ENCODE measurements at places on chromosomes 11 and 22.
A peak's percentile ranks its signal among the peaks of the same experiment; 100 is the strongest.

DNA sequence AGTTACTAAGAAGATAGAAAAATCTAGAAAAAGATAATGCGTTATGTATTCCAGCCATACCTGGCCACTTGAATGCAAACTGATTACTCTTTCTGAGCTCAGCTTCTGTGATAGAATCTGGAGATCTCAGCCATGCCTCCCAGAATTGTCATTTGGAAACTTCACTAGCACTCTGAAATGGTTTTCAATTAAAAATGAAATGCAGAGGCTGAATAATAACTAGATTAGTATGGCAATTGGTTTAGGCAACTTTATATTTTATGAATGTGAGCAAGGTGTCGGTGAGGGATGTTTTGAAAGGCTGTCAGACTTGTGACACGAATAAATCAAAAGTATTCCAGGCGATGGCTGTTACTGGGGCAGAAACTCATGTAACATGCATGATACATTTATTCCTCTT, 128.8 kb upstream of the SORL1-AS1 start:
- no peak for DNase-seq

- peak; percentile 86 for DNase-seq
Measured at GRCh38 chr22:36136475-36136874, 24.1 kb downstream of the APOL3 start.

GRCh38 chr22:21726650-21727049, 8.9 kb downstream of the YPEL1 start:
- DNase-seq, result no peak

DNA sequence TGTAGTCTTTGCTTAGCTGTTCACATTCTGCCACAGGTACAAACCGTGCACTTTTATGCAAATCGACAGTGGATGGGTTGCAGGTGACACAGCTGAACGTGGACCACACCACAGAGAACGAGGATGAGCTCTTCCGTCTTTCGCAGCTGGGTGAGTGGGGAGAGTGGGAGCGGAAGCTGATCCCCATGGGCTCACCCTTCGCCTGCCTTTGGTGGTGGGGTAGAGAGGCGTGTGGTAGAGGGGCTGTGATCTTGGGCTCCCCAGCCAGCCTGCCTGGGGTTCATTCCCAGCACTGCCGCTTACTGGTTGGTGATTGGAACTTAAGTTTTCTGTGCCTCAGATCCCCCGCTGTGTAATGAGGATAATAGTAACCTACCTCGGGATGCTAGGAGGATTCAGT, 19.1 kb downstream of the TAB1 start:
- DNase-seq, result no peak

DNA sequence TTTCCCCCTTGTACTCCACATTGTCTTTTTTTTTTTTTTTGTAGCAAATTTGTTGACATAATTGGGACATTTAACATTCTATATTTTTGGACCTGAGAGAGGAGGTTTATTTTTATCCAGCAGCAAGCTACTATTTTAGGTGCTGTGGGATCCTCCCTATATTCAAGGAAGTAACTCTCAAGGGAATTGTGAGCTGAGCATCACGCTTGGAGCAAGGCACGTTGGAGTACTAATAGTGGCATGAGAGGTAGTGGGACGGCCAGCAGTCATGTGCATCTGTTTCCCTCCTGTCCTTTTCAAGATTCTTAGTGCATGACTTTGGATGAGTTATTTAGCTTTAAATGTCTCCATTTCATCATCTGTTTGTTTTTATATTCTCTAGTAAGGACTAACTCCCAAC, 52.3 kb downstream of the EXT2 start:
- DNase-seq, result no peak

- no peak for DNase-seq
Measured at GRCh38 chr22:25777870-25778269, 35.9 kb downstream of the MYO18B start.

DNA sequence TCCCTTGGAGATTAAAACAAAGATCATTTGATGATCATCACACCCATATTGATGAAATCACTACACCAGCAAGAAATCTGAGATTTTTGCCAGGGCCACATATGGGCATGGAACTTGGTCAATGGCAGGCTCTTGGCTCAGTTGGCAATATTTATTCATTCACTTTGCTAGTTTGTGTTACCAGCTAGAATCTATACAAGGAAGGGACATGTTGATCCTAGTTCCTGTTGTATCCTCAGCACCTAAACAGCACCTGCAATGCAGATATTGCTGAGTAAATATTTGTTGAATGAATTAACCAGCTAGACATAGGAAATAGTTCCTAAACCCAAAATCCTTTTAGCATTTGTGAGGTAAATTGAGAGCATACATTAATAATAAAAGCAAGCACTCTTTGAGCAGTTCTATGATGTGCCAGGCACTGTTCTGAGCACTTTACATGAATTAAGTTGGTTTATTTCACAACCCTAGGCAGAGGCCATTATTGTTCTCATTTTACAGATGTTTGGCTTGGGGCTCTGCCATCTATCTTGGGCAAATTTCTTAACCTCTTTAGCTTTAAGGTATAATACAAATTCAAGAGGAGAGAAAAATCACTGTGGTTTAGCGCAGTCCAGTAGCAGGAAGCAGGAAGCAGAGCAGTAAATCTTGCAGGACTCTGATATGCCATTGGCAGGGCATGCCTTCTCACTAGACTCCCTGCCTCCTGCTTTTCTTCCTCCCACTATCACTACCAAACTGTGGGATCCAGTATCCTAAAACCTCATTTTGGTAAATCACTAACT, 1.6 kb downstream of the TRIM68 start:
- no peak for DNase-seq

- no peak for DNase-seq
Measured at GRCh38 chr11:126809514-126810289, 190.9 kb downstream of the KIRREL3 start.

GRCh38 chr11:32153747-32154146, 62.9 kb downstream of the RCN1 start:
- no peak for DNase-seq

DNA sequence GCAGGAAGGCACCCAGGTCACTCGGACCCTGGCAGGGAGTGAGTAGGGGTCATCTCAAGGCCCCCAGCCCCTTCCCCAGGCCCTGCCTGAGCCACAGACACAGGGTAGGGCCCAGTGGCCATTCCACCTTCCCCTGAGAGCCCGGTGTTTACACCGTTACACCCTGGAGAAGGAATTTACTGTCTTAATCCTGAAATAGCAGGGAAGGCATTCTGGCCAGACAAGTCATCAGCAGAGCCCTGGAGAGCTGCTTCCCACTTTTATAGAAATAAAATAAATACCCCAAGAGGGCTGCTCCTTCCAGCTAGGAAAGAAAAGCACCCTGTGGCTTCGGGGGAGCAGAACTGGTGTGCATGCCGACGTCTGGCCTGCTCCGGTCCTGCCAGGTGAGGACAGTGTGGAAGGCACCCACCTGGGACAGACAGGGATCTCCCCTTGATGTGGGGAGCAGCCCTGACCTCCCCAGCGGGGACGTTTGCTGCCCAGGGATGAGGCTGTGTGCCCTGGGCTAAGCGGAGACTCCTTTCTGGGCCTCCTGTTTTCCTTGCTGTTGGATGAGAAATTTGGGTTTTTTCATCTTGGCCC, 180.0 kb downstream of the MN1 start:
- no peak for DNase-seq

- no peak for DNase-seq
Measured at GRCh38 chr11:13929395-13929891, 33.1 kb upstream of the SPON1 start.

- DNase-seq, result peak; percentile 48
Measured at GRCh38 chr11:66002648-66003225, 434 bp downstream of the BANF1 start.

- DNase-seq, result no peak
Measured at GRCh38 chr11:64998690-64999431, 2.1 kb upstream of the BATF2 start.

- DNase-seq, result peak; percentile 58
Measured at GRCh38 chr11:2203440-2204259, 32.0 kb upstream of the TH start.

- DNase-seq, result no peak
Measured at GRCh38 chr11:112614605-112615004, 346.6 kb upstream of the NCAM1 start.

DNA sequence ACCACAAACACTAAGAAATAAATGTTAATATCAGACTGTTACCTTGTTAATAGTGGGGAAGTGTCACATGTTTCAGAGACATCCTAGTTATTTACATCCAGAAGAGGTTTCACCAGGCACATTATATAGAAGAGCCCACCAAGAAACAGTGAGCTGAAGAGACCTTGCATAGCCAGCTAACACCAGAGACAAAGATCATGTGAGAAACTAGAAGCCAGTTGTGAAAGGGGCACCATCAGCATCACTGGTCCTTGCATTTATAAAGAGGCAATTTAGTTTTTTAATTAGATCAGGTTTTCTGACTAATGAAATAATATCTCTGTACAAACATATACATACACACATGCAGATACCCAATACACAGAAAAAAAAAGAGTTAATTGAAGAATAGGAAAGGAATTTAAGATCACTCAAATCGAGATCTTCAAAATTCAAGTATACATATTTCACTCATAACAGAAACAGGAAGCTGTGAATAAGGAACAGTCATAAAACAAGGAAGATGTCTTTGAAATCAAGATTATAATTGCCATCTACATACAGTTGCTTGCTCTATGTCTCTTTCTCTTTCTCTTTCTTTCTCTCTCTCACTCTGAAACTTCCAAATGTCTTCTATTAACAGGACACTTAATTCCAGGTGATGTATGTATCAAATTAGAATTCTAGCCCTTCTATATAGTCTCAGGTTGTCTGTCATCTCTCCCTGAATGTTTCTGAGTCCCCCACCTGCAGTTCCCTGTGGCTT, 348.7 kb downstream of the ETS1 start:
- no peak for DNase-seq

DNA sequence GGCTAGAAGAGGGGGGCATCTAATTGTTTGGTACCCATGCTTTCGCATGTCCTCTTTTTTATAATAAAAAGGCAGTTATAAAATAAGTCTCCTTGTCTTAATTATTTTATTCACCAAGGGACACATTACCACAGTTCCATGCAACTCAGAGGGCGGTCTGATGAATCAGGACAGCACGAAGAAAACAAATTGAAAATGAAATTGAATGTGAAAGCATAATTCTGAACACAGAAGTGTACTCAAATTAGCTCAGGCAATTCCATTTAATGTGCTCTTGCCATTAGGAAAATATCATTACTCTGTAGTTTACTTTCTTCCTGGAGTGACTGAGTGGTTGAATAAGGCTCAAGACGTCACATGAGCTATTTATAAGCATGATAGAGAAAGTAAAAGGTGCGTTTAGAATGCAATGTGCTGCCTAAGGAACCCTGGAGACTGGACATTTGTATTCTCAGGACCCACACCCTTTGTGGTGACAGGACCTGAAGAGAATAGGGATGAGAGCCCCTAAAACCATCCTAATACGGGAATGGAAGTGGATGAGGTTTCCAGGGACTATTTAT, 59.6 kb downstream of the MTNR1B start:
- DNase-seq, result no peak

- DNase-seq, result no peak
Measured at GRCh38 chr11:131932584-131933325, 562.3 kb downstream of the NTM start.

- DNase-seq, result no peak
Measured at GRCh38 chr22:17199003-17199731, 20.1 kb downstream of the ADA2 start.

GRCh38 chr22:22960307-22960706, 72.7 kb downstream of the IGLL5 start:
- no peak for DNase-seq

DNA sequence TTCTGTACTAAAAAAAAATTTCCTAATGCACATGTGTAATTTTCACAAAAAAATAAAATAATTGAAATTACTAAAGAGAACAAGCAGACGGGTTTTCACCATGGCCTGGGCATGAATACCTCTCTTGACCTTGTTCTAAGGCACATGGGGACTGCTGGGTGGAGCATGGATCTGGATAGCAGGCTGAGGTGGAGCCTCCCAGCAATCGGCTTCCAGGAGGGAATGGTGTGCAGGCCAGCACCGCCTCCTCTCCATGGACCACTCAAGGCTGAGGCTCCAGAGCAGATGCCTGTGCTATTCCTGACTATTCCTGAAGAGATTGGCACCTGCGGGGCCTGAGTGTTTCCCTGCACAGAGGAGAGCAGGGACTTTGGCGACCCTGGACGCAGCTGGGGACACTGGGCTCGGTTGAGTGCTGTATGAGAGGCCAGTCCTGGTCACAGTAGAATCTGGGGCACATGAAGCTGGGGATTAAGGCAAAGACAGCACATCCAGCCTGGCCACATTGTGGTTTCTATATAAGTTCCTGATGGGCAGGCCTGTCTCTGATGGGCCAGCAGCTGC, 963.6 kb downstream of the BRD1 start:
- DNase-seq, result peak; percentile 56

- no peak for DNase-seq
Measured at GRCh38 chr11:24181395-24182047, 315.3 kb upstream of the LUZP2 start.

DNA sequence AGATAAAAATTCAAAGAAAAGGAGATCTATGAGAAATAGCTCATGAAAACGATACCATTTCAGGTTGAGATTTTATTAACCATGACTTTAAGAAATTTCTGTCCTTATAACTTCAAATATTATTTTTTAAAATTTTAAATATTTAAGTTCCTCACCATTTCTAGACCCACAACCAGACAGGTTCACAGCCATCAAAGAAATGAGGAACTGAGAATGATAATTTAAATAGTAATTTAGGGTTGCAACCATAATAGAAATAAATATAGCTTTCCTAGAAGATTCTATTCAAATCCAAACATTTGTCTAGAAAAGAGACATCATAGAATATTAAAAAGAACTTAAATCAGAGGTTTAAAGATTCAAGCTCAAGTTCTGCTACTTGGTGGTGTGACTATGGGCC, 5.9 kb upstream of the VWA5A start:
- DNase-seq, result no peak

DNA sequence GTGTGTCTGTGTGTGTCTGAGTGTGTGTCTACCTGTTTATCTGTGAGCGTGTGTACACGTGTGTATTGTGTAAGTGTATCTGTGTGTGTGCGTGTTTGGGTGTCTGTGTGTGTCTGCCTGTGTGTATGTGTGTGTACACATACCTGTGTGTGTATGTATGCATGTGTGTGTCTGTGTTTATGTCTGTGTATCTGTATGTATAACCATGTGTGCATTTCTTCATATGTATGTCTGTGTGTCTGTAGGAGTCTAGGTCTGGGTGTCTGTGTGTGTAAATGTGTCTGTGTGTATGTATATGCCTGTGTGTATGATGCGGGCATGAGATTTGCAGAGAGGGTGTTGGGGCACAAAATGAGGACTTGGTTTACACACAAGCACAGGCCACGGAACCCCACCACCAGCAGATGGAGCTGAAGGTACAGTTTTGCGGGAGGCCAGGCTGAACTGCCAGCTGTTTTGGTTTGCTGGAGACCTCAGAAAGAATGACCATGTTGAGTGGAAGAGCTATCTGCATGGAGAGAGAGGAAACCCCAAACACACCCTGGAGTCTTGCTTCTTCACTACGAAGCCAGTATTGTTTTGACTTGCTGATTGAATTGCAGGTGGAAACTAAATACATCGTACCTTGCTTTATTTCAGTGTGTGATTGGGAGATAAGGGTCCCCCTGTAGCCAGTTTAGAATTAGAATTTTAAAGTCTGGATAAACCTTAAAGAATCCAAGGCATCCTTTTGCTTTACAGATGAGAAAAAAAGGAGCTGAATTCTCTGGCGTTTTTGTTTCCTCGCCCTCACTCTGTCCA, 497.2 kb downstream of the NTM start:
- DNase-seq, result peak; percentile 72

- no peak for DNase-seq
Measured at GRCh38 chr11:74084796-74085541, 76.1 kb upstream of the UCP3 start.

- no peak for DNase-seq
Measured at GRCh38 chr11:111384494-111384893, 5.4 kb upstream of the POU2AF1 start.

GRCh38 chr11:88508759-88509581, 171.4 kb upstream of the CTSC start:
- peak; percentile 62 for DNase-seq
